GF-D8 (cell line): ENCODE measurements at places on chromosomes 16 and 17.
A peak's percentile ranks its signal among the peaks of the same experiment; 100 is the strongest.

- no peak for DNase-seq
Measured at GRCh38 chr17:27928587-27928986, 35.4 kb upstream of the LYRM9 start.

- no peak for DNase-seq
Measured at GRCh38 chr16:90044111-90044551, 24.9 kb upstream of the DBNDD1 start.

DNA sequence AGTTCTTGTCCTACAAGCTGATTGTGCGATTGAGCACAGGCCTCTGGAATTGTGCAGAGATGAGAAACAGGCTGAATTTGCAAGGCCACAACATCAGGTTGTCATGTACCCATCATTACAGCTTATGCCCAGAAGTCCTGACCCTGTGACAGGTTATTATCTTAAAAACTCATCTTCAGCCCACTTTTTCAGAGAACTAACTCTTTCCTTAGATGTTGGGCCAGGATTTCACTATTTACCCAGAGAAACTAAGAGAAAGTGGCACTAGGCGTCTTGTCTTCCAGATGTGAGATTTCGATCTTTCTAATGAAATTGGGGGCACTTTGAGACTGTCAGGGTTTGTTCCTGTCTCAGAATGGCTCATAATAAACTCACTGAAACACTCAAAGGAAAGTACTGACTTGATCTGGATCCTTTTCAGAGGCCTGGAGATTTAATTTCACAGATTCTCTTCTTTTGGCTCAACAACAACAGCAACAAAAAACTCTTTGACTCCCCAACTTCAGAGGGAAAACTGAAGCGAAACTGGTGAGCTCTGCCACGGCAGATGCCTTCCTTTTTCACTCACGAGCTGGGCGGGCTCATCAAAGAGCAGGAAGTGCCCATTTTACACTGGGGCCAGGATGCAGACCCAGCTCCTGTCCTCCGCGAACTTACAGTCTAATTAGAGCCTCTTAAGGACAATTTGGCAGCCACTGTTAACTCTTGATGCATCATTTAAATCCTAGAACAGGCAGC, 17.7 kb upstream of the SLC12A3 start:
- DNase-seq = no peak

DNA sequence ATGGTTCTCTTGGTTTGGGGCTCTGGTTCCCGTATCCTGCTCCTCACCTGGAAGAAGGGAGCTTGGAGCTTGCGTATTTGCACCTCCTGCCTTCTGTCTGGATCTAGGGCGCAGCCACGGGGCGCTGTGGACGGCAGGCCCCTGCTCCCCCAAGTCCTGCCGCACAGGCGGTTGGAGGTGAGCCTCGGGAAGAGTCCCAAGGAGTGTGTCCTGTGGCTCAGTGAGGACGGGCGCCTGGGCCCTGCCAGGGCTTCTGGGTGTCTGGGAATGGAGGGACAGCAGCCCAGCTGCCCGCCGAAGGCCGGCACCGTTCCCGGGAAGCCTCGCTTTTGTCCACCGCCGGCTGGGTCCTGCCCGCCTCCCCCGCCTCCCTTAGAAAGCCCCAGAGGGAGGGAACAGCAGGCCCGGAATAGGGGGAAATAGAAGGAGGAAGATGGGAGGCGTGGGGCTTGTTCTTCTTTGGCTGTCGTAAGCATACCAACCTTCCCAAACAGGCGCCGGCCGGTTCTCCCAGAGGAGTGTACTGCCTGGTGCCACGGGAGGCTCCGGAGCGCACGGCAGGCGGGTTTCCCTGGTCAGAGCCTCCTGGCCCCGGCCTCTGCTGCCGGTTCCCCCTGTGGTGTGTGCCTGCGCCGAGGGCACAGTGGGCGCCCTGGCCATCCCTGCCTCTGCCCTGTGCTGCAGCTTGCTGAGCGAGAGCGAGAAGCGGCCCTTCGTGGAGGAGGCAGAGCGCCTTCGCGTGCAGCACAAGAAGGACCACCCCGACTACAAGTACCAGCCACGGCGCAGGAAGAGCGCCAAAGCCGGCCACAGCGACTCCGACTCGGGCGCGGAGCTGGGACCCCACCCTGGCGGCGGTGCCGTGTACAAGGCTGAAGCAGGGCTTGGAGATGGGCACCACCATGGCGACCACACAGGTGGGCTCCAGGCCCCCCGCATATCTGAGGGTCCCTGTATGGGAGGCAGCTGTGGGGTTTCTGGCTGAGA, 1.8 kb downstream of the SOX8 start:
- no peak for DNase-seq

- DNase-seq = peak; percentile 29
Measured at GRCh38 chr16:28616636-28617035, 6.8 kb upstream of the SULT1A1 start.

GRCh38 chr17:80963812-80964543, 27.7 kb upstream of the CHMP6 start:
- DNase-seq = no peak

DNA sequence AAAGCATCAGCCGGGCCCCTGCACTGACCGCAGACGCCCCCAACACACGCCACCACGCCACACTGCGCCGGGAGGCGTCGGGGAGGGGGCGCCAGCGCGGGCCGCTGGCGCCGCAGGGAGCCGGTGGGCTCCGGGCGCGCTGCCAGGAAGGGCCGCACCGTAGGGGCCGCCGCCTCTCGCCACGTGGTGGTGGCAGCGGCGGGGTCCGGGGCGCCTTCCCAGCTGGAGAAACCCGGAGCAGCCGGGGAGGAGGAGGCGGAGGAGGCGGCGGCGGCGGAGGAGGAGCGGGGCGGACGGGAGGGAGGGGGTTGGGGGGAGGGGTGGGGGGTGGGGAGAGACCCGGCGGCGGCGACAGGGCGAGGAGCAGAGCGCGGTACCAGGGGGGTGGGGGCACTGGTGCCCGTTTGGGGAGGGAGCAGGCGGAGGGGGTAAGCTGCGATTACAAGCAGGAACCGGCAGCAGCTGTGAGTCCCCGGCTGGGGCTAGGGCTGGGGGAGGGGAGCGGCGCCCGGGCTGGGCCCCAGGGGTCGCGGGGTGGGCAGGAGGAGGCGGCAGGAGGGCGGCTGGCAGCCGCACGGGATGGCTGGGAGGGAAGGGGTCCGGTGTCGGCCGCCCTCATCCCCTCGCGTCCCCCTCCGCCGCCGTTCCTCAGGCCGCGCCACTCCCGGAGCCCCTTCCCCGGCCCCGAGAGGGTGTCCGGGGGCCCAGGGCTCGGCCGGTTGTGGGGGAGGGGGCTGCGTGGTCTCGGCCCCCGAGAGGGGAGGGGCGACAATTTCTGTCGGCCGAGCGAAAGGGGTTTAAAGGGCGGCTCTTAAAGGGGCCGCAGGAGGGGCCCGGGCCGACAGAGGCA, at the start of gene TBKBP1:
Gene TBKBP1, plus strand, starts transcription at position 431 of the 850 bp plus-strand sequence. CDS start 1,952 bp downstream, outside the sequence.
- DNase-seq = peak; percentile 53

DNA sequence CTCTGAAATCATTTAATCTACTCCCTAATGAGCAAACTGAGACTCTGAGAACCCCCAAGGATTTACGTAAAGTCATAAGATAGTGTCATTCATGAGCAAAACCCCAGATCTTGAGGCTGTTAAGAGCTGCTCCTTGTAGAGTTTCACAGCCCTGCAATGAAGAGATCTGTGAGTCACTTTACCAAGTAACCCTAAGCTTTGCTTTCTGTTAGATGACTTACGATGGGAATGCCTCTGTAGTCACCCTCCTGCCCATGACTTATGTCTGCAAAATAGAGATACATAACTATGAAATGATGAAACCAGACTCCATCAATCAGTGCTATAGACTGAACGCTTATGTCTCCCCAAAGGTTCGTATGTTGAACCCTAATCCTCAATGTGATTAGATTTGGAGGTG, 117.7 kb downstream of the HS3ST3A1 start:
- no peak for DNase-seq

DNA sequence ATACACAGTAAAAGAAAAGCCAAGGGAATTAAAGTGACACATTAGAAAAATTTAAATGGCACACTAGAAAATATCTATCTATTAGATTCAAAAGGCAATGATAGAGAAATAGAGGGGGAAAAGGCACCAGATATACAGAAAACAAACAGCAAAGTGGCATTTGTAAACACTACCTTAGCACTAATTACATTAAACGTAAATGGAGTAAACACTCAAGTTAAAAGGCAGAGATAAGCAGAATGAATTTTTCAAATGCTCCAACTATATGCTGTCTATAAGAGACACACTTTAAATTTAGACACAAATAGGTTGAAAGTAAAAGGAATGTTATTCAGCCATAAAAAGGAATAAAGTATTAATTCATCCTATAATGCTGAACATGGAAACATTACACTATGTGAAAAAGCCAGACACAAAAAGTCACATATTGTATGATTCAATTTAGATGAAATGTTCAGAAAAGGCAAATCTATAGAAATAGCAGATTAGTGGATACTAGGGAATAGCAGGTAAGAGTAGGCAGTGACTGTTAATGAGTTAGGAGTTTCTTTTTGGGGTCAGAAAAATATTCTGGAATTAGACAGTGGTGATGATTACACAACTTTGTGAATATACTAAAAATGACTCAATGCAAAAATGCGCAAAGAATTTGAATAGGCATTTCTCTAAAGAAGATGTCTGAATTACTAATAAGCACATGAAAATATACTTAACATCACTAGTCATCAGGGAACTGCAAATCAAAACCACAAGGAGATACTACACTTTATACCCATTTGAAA, 92.4 kb downstream of the BRIP1 start:
- no peak for DNase-seq

GRCh38 chr16:87922250-87922871, 14.0 kb downstream of the CA5A start:
- no peak for DNase-seq

DNA sequence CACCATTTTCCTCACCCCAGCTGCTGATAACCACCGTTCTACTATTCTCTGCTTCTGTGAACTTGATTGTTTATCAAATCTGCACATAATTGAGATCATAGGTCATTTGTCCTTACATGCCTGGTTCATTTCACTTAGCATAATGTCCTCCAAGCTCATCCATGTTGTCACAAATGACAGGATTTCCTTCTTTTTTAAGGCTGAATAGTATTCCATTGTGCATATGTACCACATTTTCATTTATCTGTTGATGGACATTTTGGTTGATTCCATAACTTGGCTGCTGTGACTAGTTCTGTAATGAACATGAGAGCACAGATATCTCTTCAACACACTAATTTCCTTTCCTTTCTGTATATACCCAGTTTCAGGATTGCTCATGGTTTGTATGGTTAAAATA, 225.3 kb upstream of the TBX2 start:
- DNase-seq = no peak

DNA sequence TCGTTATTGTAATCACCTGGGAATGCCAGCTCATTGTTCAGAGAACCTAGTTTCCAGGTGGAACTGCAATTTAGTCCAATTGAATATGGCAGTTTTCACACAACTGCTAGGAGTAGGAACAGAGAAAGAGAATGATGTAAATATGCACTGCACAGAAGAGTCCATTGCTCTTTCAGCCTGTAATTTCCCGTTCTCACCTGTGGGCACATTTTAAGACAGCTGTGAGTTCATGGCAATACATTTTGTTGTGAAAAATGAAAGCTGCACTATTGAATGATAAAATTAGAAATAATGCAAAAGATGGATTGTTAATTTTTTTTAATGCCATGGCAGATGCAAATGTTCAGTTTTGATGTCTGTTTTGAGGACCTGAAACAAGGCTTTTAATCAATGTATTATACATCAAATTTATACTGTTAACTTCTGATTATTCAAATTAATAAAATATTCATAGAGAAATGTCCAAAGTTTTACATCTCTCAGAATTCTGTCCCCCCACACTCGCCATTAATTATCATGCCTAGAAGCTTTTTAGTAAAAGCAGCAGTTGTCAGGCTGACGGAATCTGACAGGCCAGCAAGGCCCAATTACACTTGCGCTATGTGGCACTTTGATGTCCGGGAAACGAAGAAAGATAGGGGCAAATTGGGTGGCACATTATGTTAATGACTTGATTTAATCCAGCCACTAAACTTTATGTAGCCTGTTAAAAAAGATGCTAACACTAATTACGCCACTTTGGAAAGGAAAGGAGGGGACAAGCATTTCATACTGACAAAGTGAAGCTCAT, 72.2 kb downstream of the RPGRIP1L start:
- no peak for DNase-seq

DNA sequence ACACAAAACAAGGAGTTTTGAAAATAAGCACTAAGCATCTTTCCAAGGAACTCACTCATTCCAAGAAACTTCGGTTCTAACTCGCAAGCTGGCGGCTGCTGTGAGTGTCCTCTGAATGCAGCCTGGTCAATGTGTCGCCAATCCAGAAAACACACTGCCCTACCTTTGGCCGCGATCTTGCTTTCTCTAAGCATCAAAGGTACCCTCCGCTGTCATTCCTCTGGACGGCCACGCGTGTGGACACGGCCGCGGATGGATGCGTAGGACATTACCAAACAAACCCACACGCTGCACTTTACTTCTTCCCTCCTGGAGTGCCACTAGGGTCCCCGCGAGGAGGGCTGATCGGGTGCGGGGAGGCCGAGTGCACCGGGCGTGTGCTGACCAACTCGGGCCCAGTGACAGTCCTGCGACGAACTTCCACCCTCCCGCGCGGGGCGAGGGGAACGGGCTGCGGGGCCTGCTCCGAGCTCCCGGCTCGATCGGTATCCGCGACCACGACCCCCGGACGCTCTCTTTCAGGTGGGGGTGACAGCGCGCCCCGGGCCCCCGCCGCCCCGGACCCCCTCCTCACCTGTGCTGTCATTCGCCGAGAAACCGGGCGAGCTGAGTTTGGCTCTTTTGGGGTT, 1.1 kb downstream of the CREBBP start:
- no peak for DNase-seq

GRCh38 chr17:17356149-17356930, 53.2 kb downstream of the NT5M start:
- no peak for DNase-seq

GRCh38 chr16:22890976-22891375, 77.0 kb downstream of the HS3ST2 start:
- DNase-seq = no peak

DNA sequence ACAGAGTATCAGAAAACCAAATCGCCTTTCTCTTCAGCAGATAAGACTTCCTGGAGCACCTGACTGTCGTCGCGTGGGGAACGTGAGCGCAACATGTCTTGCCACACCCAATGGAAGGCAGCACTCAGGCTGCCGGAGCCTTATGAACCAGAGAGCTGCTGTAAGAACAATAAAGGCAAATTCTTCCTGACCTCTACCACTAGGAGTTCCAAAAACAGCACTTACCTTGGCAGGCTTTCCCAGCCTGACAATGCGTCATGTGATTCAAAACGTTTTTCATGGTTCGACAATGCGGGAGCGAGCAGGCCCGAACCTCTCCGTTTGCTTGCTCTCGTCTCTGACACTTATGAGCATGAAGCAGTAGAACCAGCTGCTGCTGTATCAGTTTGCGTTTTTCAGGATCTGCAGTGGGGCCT, 75.8 kb upstream of the TRAP1 start:
- no peak for DNase-seq

DNA sequence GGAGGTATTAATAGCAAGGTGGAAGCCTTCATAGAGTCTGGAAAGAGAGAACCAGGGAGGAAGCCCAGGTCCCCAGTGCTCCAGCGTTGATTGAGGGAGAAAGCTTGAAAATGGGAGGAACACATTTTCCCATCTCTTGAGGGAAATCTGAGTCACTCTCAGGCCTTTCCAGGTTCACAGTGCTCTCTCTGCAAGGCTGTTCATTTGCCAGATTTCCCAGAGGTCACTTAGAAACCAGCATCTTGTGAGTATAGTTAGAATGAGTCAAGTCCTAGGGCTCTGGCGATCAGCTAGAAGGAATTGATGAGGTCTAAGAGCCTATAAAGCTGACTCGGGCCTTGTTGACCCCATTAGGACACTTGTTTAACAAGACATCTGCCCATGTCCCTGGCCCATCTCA, 17.7 kb upstream of the ZNF594 start:
- DNase-seq = no peak
